ENCODE measurements at places on chromosomes 3 and 15.

- DNase-seq: no peak
These were observed 46.2 kb downstream of the IGSF11 start for GRCh38 chr3:118988198-118989130.

DNA sequence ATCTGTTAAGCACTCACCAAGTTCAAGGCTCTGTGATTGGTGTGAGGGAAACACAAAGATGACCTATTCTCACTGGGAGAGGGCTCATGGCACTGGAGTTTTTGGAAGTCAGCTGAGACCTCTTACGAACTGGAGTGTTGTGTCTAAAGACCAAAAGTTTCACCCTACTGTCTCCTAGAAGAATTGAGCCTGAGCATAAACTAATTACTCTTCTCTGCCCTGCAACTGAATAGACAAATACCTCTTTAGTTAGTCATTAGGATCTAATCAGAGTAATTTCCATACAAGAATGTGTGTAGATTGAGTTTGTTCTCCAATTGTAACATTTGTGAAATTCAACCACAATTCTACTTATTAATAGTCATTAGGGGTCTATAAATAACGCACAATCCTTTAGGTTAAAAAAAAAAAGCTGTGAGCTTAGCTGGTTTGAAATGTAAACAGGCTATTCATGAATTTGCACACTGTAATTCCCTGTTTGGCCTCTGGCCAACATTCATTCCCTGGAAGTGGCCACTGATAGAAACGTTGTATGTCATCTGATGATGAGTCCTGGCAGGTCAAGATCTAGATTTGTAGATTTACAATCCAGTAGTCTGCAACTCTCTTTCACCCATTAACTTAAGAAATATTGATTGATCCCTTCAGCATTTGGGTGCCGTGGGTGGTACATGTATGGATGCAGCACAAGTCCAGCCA is 76.8 kb upstream of the SOX14 start:
- no peak for DNase-seq

GRCh38 chr3:190169877-190170276 is 49.2 kb upstream of the P3H2 start:
- DNase-seq: no peak

GRCh38 chr3:123817413-123817812 is 66.7 kb downstream of the MYLK start:
- no peak for DNase-seq

- DNase-seq: no peak
These were observed 131.9 kb downstream of the EDEM1 start for GRCh38 chr3:5319454-5319853.

GRCh38 chr15:69644876-69645275 is 192.3 kb downstream of the RPLP1 start:
- no peak for DNase-seq

- no peak for DNase-seq
These were observed 45.7 kb upstream of the LCTL start for GRCh38 chr15:66611257-66612053.

DNA sequence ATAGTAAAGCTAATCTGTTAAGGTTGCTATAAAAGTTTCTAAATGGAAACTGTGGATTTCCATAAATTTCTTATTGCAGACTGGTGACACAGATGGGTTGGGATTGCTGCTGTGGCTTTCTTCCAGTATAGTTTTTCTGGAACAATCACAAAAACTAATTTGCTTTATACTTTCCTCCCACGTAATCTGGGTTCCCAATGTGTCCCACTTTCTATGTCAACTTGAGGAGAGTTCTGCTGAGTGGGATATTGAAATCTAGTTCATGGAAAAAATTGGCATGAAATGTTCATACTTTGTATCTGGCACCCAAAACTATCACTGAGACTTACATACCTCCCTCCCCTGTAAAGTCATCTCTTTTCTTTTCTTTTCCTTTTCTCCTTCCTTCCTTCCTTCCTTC is 126.8 kb downstream of the TGFBR2 start:
- DNase-seq: no peak

DNA sequence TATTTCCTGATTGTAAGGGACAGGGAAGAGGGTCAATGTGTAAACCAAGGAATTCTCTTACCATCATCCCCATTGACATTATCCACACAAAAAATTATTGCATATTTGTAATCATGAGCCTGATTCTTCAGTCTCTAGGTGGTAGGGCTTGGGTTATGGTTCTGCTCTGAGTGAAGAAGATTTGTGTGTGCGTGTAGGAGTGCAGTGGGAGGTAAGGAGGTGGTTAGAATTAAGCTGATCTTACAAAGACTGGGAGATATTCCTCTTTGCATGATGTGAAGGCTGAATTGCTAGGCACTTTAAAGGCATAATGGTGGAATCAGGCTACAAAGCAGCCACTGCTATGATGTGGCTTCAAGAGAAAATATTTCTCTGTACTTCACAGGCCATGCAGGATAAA is 23.0 kb upstream of the MINDY4B start:
- DNase-seq: no peak

- no peak for DNase-seq
These were observed 34.9 kb downstream of the DCLK3 start for GRCh38 chr3:36729204-36730056.

- DNase-seq: no peak
These were observed 149.7 kb upstream of the SUCLG2 start for GRCh38 chr3:67804089-67804488.

DNA sequence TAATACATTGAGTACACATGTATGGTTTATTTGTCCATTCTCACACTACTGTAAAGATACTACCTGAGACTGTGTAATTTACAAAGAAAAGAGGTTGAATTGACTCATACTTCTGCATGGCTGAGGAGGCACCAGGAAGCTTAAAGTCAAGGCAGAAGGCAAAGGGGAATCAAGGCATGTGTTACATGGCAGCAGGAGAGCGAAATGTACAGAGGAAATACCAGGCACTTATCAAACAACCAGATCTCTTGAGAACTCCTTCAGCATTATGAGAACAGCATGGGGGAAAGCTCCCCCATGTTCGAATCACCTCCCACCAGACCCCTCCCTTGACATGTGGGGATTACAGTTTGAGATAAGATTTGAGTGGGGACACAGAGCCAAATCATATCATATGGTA is 666.3 kb downstream of the ZBBX start:
- no peak for DNase-seq

DNA sequence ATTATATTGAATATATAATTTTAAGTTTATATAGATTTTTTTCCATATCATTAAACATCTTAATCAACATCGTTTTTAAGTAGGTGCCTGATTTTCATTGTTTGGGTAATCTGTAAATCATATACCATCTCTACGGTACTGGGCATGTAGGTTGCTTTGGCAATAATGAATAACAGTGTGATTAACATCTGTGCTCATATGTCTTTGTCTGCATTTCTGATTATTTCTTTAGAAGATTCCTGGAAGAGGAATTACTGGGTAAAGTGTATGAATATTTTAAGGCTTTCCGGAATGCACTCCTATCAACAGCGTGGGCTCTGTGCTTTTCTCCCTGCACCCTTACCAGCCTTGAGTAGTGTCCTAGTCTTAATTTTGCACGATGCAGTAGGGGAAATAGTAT is 119.8 kb upstream of the LIPC start:
- no peak for DNase-seq

DNA sequence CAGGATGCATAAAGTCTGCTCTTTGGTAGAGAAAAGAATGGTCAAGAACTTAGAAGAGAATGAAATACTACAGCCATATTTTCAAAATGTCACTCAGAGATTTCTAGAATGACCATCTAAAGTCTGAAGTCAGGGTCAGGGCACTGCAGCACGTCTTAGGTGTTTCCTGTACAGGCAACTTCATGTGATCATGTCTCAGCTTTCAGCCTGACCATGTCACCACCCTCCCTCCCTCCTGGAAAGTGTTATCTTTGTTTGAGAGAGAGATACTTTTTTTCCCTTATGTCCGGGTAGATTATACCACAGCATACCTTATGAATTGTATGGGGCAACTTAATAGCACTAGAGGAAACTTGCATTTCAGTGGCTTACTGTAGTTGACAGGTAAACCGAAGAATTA is 558.0 kb upstream of the TGFBR2 start:
- no peak for DNase-seq

DNA sequence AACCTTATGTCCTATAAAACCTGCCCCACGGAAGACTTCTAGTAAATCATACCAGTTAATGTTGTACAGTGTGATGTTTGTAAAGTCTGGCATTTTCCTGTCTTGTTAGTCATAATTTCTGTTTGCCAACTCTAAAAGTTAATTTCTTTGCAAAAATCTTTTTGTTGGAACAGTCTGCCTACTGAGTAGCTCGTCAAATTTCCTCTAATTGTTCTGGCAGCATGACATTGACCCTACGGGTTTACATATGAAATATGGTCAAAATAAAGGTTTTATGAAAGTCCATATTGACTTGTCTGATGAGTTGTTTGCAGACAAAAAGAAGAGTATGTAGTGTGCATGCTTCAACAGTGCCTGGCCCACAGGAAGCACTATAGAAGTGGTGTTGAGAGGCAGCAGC is 79.8 kb upstream of the SOX2 start:
- DNase-seq: no peak

GRCh38 chr3:87246662-87247429 is 19.7 kb downstream of the CHMP2B start:
- no peak for DNase-seq

DNA sequence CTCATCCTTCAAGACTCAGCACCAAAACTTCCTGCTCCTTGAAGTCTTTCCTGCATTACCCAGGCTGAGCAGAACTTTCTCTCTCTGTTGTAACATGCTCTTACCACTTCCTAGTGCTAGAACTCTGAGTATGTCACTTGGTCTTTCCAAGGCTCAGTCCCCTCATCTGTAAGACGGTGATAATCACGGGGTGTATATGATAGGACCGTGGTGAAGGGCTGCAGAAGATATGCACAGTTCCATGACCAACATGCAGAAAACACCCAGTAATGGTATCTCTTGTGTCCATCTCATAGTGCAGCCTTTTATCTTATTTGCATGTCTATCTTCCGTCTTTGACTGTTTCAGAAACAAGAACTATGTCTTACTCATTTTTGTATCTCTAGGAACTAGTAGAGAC is 154.5 kb downstream of the ZNF621 start:
- no peak for DNase-seq

DNA sequence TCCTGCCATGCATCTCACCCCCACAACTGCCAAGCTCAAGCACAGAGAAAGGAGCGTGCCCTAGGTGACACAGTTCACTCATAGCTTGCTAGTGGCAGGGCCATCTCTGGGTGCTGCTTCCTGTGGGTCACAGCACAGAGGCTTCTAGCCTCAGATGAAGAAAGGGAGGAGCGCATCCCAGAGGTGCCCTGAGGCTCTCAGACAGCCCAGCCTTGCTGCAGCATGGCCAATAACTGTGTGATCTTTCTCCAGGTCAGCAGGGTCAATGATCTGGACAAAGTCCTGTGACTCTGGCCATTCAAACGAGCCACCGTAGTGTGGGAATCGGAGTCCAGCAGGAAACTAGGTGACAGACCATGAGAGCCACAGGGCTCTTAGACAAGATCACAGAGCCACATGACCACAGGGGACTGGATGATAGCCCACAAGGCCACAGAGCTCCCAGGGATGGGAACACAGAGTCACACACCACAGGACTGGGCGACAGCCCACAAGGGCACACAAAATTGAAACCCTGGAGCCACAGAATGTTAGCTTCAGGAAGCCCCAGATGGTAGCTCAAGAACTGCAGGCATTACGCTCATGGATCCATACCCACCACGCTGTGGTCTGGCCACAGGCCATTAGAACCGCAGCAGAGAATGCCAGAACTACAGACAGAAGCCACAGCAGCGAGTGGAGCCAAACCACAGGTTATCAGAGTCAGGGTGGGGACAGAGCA is 25.9 kb upstream of the GRIP2 start:
- DNase-seq: no peak

DNA sequence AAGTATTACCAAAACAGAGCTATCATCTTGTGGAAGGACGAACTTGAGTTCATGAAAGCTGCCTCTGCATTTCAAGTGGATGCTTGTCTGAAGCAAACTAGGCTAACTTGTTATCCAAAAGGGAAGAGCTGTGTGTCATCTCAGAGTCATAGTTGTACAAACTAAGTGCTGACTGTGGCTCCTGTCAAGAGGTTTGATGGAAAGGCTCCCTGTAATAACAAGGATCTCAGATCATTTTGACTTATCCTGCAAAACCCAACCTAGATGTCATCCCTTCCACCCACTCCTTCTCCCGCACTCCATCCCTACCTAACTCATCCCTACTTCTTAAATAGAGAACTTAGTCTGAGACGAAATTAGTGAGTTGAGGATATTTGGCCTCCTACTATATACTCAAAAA is 110.8 kb downstream of the NR2E3 start:
- DNase-seq: no peak

DNA sequence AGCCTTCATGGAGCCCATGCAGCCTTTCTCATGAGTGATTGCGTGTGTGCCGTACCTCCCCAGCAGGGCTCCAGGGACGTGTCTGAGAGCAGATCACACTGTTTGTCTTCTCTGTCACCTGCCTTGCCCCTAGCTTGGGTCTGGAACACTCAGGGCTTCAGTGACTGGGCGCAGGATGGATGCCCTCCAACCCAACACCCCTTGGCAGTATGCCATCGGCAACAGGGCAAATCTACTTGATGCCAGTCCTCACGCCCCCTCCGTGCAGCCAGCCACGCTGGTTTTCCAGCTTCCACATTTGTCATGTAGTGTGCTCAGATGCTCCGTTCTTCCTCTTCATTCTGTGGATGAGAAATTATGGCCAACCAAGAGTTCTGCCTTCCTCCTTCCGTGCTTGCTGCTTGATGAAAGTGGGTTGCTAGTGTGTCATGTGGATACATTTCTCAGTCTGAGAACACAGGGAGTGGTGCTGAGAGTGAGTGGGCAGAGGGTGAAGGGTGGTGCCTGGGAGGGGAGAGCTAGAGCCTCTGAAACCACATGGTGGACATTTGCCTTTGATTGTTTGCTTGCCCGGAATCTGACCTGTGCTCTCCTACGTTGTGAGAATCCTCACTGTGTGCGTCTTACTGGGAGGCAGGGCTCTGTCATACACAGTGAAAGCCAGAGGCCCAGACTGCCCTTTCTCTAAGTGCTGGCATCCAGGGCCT is 97.2 kb downstream of the FAM43A start:
- no peak for DNase-seq

DNA sequence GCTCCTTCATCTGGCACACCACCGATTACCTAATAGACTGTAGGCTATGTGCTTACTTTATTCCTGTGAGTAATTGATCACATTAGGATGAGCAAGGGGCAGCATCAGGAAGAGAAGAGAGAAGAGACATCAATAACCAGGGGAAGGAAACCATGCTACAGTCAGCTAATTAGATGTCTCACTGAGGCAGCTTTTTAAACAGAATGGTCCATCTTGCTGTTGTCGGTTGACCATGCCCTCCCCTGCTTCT is 278.4 kb downstream of the RPLP1 start:
- DNase-seq: no peak

- DNase-seq: no peak
These were observed 387.9 kb downstream of the GABRG3 start for GRCh38 chr15:27358751-27359434.
